ENCODE measurements at places on chromosomes 2 and 18. TPM values are rescaled to one million over a fixed set of nuclear protein-coding genes. Genes with fewer than 3 reads are reported as not detected.

DNA sequence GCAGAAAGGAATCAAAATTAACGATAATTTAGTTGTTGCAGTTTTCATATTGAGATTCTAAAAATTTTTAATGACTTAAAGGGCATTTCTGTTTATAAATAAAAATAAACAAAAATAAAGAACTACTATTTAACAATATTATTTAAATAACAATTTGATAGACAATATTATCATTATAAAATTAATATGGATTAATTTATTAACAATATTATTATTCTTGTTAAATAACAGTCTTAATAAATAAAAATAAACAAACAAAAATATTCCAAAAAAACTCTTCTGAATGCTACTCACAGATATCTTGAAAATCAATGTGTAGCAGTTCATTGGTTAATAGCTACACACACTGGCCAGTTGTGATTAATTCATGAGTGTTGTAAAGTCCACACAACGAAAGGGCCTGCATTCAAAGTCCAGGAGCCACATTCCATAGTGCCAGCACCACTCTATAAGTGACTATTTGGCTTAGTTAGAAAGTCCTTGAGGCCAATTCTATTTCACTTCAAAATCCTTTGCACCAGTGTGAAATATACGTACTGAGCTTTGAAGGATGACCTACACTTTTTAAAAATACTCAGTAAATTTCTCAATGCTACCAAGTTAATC, 117.1 kb downstream of the ZNF521 start:
- DNase-seq, result no peak

Gene DSC1
- not detected for total RNA-seq

GRCh38 chr2:64145119-64145518, 899 bp upstream of the PELI1 start:
- DNase-seq, result no peak

DNA sequence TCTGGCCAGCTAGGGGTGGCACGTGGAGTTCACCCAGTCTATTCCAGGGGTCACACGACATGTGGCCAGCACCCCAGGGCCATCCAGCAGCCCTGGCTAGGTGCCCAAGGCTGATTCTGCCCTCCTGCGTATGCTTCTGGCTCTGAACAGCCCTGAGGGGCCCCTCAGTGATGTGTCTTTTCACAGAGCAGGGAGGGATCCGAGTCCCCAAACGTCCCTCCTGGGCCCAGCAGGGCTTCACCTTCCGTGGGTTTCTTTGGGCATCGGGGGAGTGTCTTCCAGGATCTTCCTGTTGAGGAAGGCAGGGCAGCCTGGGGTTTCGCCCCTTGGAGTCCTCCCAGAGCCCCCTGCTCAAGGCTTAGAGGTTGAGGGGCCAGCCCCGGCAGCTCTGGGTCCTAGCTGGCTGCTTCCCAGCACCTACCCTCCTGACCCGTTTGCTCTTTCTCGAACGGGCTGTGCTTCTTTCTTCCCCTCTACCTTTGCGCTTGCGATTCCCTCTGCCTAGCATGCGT, 165.9 kb downstream of the DYSF start:
- DNase-seq, result no peak

Gene GPR155
- total RNA-seq, result 156 TPM

GRCh38 chr2:167028503-167028902, 140.2 kb downstream of the XIRP2 start:
- no peak for DNase-seq
